ENCODE measurements at places on chromosomes 3 and 15.

- DNase-seq = no peak
Observed at GRCh38 chr15:77710206-77710605, 77.5 kb upstream of the LINGO1 start.

- no peak for DNase-seq
Observed at GRCh38 chr3:12484983-12485327, 675 bp downstream of the TSEN2 start.

GRCh38 chr3:65596571-65597225, 442.0 kb downstream of the MAGI1 start:
- no peak for DNase-seq

- DNase-seq = no peak
Observed at GRCh38 chr3:140122183-140122582, 187.2 kb downstream of the CLSTN2 start.

DNA sequence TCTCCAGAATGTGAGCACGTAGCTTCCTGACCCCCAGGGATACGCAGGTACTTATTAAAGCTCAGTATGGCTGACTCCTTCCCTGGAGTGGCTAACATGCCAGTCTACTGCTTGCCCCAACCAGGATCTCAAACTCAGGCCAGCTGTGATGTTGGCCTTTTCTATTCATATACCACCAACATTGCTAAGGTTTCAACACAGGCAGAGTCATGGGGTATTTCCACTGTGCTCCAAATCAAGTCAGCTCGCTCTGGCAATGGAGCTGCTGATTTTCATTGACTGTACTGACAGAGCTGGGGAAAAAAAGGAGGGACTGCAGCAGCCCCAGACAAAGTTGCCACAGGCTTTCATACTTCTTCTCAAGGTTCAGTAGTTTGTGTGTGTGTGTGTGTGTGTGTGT, 87.0 kb downstream of the CFAP20DC start:
- DNase-seq = no peak

GRCh38 chr3:46953234-46954010, 23.1 kb downstream of the CCDC12 start:
- DNase-seq = no peak

DNA sequence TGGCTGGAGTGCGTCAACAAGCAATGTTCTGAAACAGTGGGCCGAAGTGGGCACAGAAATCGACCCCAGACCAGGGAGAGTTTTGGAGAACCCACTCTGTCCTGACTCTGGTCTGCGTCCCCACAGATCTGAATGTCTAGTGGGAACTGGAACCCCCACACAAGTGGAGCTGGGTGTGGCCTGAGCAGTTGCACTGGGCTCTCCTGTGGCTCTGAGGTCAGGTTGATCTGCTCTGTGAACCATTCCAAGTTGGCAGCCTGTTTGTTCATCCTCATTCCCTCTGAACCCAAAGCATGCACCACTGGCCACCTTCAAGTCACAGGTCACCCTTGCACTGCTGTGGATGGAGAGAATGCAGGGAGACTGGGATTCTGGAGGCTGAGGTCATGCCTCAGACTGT, 60.5 kb downstream of the STARD5 start:
- DNase-seq = no peak

GRCh38 chr15:42069496-42070278, 24.7 kb downstream of the PLA2G4D start:
- no peak for DNase-seq

DNA sequence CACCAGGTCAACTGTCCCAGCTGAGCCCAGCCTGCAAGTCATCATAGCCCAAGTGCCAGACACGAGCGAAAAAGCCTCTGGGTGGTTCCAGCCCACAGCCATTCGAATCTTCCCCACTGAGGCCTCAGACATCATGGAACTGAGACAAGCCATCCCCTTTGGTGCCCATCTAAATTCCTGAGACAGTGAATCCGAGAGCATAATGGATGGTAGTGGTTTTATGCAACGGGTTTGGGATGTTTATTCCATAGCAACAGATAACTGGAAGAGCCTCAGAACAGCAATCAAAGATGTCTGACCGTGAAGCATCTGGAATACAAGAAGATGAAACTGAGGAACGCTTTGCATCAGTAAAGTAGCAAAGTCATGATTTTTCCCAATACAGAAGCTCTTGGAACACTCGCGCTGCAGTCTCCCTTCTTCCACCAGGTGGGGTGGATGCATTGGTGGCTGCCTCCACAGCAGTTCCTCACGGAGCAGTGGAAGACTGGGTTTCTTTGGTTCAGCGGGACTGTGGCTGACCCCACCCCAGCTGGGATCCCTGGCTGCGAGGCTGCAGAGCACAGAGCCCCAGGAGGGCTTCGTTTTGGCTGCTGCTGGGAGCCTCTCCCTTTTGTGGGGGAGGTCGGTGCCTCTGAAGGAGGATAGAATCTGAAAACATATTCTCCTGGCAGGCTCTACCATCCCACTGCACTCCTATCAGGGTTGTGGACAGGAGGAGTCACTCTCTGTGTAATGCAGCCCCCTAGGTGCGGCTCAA, 26.4 kb upstream of the PDE8A start:
- DNase-seq = peak; percentile 34

GRCh38 chr3:35296533-35296932, 342.8 kb upstream of the ARPP21 start:
- no peak for DNase-seq

GRCh38 chr15:39406485-39406884, 174.4 kb upstream of the THBS1 start:
- no peak for DNase-seq

GRCh38 chr15:78208887-78209645, 25.3 kb downstream of the ACSBG1 start:
- DNase-seq = no peak

DNA sequence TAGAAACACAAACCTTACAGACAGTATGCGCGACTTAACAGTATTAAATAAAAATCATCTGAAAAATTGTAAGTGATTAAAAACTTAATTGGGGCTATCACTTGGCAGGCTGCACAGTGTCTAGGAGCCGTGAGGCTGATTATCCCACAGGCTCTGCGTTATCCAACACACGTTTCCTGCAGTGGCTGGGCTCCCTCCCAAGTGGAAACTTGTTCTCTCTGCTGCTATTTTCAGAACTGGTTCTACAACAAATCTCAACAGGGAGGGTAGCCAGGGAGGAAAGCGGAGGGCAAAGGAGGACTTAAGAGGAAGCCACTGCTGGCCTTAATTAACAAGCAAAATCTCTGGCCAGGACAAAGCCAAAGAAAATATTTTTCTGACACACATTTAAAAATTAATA, 555.2 kb downstream of the MAGI1 start:
- no peak for DNase-seq

GRCh38 chr3:150114873-150115540, 144.3 kb upstream of the PFN2 start:
- no peak for DNase-seq

- no peak for DNase-seq
Observed at GRCh38 chr3:162292409-162292808, 795.8 kb downstream of the OTOL1 start.

DNA sequence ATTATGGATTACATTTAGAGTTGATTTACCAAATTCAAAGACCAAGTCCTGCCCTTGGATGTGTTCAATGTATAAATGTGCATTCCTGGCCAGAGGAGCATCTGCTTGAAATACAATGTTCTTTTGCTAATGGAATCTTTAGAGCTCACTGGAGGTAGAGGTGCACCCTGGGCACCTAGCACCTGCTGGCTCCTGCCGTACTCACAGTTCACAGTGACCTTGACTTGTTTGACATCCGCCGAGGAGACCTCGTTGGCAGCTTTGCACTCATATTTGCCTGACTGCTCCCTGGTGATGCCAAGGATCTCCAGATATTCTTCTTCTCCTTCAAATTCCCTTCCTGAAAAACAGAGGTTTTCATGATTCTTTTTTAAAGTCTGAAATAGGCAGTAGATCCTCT, 229.0 kb downstream of the GAP43 start:
- DNase-seq = no peak

GRCh38 chr3:156768390-156768789, 57.8 kb upstream of the LEKR1 start:
- DNase-seq = no peak

GRCh38 chr15:77163781-77164384, 93.0 kb upstream of the TSPAN3 start:
- DNase-seq = no peak

DNA sequence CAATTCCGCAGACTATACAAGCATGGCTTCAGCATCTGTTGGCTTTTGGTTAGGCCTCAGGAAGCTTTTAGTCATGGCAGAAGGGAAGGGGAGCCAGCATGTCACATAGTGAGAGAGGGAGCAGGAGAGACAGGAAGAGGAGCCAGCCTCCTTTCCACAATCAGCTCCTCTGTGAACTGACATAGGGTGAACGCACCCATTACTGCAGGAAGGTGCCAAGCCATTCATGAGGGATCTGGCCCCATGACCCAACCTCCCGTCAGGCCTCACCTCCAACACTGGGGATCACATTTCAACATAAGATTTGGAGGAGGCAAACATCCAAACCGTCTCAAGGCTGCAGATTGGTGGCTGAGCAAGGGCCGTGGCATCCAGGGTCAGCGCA, 106.3 kb downstream of the LRRK1 start:
- no peak for DNase-seq

- DNase-seq = no peak
Observed at GRCh38 chr15:74400915-74401757, 32.6 kb downstream of the SEMA7A start.

DNA sequence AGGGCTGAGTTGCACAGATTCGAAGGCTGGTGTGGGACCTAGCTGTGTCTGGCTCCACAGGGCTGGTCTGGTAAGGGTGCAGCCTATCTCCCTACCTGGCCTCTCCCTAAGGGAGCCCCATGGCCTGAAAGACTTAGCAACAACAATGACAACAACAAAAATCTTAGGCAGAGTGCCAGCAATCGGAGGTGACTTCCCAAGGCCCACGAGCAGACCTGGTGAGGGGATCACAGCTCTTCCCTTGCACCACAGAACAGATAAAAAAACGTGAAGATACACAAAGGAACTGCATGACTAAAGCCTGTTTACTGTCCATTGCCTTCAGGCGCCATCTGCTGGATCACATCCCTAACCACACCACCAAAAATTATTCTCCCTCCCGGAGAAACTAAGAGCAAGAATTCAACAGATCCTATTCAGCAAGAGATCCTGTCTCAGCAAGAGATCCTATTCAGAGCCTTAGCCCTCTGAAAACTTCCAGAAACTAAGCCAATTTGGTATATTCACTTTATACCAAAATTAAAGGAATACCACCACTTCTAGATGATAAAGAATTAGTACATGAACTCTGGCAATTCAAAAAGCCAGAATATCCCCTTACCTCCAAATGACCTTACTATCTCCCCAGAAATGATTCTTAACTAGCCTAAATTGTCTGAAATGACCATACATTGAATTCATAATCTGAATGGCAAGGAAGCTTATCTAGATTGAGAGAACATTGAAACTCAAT, 24.1 kb upstream of the OR5K4 start:
- peak; percentile 25 for DNase-seq

DNA sequence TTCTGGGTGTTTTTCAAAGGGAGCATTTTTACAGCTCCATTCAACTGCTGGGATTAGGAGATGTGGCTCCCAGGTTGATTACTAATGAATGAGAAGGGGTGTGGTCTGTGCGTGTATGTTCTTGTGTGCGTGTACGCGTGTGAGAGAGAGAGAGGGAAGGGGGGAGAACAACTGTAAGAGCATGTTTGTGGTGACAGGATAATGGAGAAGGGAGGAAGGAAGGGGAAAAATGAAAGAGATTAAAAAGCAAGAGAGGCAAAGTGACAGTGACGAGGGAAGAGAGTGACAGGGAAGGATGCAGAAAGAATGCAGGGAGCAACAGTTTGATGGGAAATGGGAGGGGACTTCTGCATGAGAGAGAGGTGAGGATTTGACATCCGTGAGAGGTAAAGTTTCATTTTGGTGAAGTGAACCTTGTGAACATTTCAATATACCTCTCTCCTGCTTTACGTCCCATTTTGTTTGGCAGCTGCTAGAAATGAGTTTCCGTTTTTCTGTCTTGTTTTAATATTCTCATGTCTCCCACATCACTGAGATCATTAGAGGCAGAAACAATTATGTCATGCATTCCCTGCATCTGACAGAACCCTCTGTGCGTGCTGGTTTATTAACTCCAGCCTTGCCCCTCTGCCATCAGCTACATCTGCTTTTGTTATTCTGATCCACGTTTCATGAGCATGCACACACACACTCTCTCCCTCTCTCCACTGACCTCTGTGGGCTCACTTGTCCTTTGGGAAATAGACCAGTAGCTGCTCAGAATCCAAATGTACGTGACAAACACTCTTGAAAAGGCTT, 161.6 kb downstream of the GAP43 start:
- DNase-seq = no peak

DNA sequence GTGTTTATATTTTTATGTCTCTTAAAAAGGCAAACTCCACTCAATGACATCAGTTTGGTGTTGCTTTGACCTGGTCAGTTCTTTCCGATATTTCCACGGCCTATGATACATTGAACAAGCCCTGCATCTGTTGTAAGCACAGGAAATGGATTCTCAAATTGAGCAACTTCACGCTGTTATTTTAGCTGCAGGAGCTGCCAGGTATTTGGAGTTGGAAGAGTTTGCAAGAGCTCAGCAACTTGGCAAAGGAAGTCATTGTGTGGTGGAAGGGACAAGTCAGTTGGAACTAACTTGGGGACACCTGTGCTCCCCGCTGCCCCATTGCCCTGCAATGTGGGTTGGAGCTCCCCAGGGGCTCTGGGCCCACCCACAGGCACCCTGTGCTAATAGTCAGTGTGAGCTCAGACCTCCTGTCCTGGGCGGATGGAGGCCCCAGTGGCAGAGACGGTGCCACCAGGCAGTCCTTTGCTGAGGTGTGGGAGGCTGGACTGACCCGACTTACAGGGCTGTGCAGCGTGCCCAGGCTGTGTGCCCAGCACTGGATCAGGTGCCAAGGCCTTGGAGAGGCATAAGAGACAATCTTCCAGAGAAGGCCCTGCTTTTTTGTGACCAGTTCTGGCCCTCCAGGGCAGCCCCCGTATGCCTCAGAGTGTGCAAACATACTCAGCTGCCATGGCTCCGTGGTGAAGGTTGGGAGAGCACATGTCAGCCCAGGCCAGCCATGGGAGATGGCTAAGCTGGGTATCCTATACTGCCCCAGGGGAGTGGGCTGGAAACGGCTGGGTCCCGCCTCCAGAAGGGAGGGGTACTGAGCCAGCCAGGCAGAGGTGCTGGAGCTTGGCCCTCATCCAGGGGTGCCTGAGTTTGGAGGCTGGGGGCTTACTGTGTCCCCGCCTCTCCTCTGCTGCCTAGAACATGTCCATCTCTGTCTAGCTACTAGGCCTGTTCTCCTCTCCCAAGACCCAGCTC, 43.5 kb downstream of the KY start:
- DNase-seq = no peak

GRCh38 chr3:161415506-161416231, 44.4 kb upstream of the SPTSSB start:
- no peak for DNase-seq

- no peak for DNase-seq
Observed at GRCh38 chr3:51393564-51393963, 2.5 kb downstream of the RBM15B start.

- DNase-seq = no peak
Observed at GRCh38 chr3:167733961-167734497, 663 bp downstream of the PDCD10 start.

DNA sequence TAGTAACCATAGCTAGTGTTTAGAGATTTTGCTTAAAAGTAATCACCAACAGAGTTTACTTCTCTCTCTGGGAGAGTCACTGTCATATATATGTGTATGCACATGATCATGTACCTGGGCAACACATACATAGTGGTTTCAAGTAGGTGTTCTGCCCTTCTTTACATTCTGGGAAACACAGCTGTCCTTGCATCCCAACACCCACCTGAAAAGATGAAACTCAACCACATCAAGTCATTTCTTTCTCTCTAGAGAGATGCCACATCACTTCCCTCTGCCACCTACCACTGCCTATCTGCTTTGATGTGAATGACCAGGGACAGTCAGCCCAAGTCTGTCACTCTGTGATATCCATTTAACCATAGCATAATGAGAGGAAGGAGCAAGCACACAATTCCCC, 155.8 kb upstream of the GADL1 start:
- no peak for DNase-seq

Data from activated CD8-positive, alpha-beta memory T cell treated with anti-CD3 and anti-CD28 coated beads, Interleukin-2, amount 50 U/mL, for 4 hours (primary cell).